NCI-H69 (cell line): ENCODE measurements at places on chromosomes 5 and 9.

DNA sequence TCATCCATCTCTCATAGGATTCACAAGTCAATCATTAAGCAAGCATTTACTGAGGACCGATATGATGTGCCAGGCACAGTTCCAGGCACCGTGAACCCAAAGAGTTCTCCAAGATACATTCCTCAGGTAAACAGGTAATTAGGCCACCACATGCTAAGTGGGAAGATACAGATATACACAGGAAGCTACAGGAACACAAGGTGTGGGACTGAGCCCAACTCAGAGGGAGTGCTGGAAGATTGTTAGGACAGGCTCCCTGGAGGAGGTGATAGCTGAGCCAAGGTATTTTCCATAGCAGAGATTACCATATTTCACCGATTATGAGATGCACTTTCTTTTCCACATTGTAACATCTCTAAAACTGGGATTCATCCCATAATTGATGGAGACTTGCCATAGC is 31.4 kb upstream of the RAI14 start:
- no peak for DNase-seq

- DNase-seq: peak; percentile 79
Measured at GRCh38 chr9:214648-215493, at the start of gene DOCK8. Gene DOCK8 (plus strand): TSS chr9:214865. CDS start chr9:214977, 112 bp downstream.

DNA sequence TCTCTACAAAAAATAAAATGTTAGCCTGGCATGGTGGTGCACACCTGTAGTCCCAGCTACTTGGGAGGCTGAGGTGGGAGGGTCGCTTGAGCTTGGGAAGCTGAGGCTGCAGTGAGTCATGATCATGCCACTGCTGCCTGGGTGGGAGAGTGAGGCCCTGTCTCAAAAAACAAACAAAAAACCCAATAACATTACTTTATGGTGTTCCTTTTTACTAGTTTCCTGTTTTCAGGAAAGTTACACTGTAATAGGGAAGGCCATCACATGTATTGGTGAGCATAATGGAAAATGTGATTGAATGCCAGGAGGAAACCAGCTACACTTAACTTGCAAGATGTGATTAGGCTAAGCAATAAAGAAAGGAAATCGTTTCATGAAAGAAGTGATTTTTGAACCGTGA is 42.7 kb downstream of the SV2C start:
- DNase-seq: no peak

- no peak for DNase-seq
Measured at GRCh38 chr9:123972618-123973017, 39.0 kb upstream of the LHX2 start.

DNA sequence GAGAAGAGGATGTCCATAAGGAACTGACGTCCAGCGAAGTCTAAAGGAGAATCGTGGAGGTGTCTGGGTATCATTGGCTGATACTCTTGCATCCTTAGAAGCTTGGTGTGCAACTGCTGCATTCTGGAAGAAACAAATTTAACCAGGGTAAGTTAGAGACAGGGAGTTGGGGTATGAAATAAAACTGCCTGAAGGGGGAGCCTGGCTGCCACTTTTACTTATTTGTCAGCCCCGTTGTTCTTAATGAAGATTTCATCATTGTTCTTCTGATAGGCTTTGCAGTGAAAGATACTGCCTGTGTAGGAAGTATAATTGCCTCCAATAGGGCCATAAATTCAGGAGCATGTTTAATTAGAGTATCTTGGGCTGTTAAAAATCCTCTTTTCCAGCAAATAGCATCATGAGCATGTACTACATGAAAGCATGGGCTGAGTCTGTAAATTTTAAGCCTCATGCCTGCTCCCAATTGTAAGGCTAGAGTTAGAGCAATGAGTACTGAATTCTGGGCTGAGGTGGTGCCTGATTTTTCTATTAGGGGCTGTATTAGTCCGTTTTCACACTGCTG is 1264.5 kb upstream of the ACO1 start:
- DNase-seq: peak; percentile 74

DNA sequence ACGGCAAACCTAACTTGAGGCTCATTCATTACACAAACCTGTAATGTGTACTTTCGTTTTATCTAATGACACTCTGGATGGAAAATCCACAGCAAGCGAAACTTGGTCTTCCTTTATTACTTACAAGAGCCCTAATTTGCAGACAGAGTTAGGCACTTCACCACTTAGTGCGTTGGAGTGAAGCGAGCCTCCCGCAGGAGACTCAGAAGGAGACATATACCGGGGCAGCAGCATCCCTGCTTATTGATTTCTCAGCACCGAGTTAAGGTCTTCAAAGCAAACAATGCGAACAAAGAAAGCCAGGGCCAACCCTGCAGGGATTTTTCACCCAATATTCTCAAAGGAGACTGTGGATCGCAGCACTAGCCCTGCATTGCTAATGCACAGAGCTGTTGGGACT is 28.6 kb downstream of the LSM11 start:
- DNase-seq: peak; percentile 34
